ENCODE measurements at places on chromosomes 11 and 22.

DNA sequence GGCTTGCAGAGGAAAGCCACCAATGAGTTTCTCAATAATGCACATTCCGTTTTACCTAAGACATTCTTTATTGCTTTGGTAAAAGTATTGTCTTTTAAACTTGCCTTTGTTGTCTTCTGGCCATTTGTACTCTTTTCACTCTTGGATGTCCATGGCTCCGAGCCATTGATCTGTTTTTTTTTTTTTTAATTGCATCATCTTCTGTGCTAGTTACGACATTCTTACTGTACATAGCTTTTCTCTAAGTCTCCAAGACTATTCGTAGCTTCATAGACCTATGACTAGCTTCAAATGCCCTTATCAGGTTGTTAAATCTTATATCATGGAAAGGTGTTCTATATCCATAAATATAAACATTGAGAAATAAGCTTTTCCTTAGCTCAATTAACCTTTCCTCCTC, 1522.6 kb downstream of the FAM181B start:
- no peak for DNase-seq

DNA sequence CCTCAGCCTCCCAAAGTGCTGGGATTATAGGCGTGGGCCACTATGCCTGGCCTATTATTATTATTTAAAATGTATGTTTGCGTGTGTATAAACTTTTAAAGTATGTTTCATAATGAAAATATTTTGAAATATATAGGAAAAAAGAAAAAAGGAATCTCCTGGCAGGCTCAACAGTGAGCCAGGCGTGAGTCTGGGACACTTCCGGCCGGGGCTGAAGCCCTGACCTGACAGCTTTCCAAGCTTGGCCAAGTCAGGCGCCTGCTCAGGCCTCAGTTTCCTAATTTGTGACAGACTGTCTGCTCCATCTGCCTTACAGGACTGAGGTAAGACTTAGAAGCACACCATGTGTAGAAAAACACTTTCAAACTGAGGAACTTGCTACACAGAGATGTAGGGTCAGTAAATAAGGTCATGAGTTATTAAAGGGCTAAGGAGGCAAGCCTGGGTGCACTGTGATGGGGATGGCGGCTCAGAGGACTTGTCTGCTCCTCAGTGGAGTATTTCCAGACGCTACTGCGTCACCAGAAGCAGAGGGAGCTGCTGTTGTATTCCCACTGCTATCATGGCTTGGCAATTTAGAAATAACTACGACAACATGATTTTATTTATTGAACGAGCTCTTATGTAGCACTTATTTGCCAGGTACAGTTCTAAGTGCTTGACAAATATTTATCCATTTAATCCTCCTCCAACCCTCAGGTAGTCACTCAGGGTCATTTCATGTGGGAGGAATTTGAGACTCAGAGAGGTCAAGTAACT, 100.1 kb downstream of the PRR5L start:
- no peak for DNase-seq

- DNase-seq, result peak; percentile 17
These were observed 43.5 kb downstream of the GGTLC2 start for GRCh38 chr22:22687638-22688500.

DNA sequence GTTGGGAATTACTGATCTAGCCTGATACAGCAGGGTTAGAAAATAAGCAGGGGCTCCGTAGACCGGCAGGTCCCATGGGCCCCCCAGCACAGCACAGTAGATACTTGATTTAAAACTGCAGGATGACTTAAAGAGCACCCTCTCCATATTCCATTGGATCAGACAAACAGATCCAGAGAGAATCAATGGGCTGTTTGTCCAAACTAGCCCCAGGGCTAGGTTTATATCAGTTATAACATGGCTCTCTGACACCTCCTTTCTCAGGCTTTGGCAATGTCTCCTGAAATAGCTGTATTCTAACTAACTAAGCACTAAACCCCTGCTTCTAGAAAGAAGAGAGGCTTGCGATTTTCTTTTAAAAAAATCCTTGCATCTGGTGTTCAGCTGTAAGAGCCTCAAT, 100.4 kb upstream of the GALNT18 start:
- no peak for DNase-seq

Data from AG04449 (cell line).